ENCODE measurements at places on chromosomes 7 and 10. TPM values are rescaled to one million over a fixed set of nuclear protein-coding genes. Genes with fewer than 3 reads are reported as not detected.

Gene ATRNL1
- total RNA-seq, result 7.1 TPM

Gene SEMA3E
- 1.1 TPM for total RNA-seq

Gene LLCFC1
- not detected for total RNA-seq

- no peak for DNase-seq
These were observed 133.8 kb upstream of the PLXNA4 start for GRCh38 chr7:132709971-132710567.

DNA sequence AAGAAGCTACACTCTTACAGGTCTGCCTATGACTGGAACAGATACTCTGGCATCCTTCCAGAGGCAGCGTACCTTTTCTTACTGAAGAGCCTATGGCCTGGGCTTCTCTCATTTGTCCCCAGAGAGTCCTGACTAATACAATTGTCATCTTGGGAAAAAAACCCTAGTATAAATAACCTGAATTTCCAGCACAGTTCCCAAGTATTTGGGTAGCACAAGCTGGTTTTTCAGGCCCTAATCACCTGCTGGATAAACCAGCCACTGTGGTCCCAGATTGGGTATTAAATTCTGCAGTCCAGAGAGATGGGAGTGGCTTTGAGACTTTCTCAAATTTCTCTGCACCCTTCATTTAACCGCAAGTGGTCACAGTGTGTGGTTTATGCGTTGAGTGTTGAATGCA lies 186.8 kb upstream of the NEBL start:
- no peak for DNase-seq

DNA sequence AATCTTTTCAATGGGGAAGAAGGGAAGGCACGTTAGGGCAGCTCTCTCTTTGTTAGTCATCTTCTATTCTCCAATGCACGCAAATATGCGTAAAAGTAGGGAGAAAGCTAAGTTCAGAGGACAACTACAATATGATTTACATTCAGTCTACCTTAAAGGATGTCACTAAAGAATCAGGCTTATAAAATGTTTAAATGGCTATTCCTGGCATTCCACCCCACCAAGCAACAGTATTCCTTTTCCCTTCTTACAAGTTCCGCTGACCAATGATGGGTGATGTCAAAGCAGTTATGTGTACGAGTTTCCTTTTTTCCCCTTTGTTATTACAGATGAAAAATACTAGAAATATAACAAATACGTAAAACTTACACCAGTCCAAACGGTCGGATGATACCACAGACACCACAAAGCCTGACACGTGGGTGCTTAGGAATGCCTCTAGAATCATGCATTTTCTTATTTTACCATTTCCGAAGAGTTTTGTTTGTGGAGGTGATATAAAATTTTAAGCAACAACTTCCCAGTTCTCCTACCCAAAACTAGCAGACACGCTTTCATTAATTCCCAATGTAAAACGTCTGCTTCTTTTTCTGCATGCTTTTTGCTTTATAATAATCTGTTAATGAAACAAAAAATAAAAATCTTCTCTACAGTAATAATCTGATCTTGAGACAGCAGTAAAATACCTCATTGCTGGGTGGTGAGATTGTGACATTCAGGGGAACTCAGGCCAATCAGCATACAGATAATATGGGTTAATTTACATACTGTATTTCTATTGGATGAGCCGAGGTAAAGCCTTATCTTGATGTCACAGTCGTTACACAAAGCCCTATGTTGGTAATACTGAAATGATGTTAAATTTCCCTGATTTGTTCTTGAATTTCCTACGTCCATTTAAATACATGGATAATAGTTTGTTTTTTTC lies 708 bp upstream of the GPR85 start:
- DNase-seq, result no peak

DNA sequence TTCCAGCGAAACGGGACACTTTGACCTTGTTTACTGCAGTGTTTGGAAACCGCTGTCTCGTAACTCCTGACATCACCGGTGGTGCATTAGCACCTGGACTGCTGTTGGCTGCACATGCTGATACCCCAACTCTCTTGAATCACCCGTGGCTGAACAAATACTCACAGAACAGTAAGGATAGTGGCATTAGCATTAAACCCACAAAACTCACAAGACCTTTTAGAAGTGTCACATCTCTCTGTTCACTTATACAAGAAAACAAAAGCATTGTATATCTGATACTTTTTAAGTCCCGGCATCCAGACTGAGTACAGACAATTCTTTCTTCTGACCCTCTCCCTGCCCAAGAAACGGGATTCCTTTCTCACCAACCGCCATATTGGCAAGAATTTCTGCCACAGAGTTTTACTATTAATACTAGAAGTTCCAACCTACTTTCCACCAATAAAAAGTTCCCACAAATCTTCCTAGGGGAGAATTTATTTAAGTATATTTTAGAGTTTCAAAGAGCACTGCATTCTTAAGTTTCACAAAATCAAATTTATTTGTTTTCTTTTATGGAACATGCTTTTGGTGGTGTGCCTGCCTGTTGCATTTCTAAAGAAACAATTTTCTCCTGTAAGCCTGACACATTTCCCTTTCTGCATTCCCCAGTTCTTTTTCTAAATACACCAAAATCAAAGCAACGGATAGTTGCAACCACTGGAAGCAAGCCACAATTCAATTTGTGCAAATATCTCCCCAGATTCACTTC lies 208.4 kb upstream of the KLF14 start:
- DNase-seq, result no peak

- DNase-seq, result no peak
These were observed 176.1 kb upstream of the KLF14 start for GRCh38 chr7:130909881-130910672.

- peak; percentile 76 for DNase-seq
These were observed at the start of gene BMPER for GRCh38 chr7:33905389-33906032. Gene BMPER (plus strand): TSS chr7:33905539. CDS start chr7:33905614, 75 bp downstream.

DNA sequence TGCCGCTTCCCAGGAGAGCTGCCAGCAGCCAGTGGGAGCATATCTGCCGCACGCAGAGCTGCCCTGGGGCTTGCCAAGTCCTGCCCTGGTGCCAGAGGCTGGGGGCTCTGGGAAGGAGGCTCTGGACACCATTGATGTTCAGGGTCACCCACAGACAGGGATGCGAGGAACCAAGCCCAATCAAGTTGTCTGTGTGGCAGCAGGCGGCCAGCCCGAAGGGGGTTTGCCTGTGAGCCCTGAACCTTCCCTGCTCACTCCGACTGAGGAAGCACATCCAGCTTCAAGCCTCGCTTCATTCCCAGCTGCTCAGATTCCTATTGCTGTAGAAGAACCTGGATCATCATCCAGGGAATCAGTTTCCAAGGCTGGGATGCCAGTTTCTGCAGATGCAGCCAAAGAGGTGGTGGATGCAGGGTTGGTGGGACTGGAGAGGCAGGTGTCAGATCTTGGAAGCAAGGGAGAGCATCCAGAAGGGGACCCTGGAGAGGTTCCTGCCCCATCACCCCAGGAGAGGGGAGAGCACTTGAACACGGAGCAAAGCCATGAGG lies 94.6 kb downstream of the TACC2 start:
- no peak for DNase-seq

DNA sequence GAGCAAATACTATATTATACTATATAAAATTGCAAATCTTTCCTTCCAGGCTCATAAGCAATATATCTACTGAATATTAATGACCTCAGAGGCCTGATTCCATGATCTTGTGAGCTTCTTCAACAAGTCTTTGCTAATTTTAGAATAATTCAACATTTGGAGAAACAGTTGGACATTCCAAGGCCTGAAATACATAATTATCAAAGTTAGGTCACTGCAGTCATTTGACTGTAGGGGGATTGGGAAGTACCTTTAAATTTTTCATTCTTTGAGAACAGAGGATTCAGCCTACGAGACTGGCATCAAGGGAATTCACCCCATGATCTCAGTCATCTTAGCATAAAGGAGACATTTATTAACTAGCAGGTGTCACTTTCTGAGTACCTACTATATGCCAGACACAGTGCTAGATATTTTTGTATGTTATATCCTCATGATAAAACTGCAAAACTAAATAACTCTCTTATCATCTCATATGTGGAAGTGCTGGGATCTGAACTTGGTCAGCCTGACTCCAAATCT lies 85.4 kb downstream of the DOCK4 start:
- no peak for DNase-seq

DNA sequence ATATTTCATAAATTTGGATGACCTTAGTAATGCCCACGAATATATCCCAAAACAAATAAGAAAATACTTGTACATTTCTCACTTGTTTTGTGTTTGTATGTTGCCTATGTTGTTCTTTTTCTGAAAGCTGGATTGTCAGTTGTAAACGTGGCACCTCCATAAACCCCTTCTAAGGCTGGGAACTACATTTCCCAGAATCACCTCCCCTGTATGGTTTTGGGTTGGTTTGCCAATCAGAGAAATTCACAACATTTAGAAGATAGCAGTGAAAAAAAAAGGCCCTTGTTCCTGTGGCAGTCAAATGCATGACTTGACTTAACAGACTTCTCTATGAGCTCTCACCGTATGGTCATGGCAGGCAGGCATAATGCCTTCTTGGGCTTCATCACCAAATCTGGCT lies 676.3 kb upstream of the STEAP1 start:
- DNase-seq, result no peak
